ENCODE measurements at places on chromosomes 4 and X. TPM values are rescaled to one million over a fixed set of nuclear protein-coding genes. Genes with fewer than 3 reads are reported as not detected.

Gene ZNF630
- 1.6 TPM for total RNA-seq

- no peak for DNase-seq
Measured at GRCh38 chrX:53280331-53281320, 758 bp downstream of the IQSEC2 start.

- no peak for DNase-seq
Measured at GRCh38 chrX:38232079-38232686, 11.5 kb upstream of the SRPX start.

DNA sequence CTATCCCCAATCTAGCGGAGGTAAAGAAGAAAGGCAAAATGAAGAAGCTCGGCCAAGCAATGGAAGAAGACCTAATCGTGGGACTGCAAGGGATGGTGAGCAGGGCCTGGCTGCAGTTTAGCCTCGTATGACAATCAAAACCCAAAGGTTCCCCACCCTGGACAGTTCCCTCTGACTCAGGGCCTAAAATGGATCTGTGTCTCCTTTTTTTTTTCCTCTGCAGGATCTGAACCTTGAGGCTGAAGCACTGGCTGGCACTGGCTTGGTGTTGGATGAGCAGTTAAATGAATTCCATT lies 986 bp downstream of the HDAC6 start:
- DNase-seq: no peak

DNA sequence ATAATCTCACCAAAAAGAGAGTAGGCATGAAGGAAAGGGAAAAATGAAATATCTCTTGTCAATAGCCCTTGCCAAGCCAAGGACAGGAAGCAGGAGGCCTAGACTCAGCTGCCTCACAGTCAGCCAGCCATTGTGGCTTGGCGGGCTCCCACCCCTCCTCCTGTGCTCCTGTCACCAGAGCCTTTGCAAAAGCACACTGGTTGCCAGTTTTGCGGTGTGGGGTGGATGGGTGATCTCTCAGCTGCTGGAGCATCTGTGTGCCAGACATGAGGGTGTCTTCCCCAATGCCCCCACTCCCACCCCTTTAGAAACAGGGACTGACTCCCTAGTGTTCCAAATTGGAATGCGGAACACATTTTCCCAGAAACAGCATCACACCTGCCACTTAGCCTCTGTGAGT lies 26.1 kb downstream of the ARHGEF6 start:
- no peak for DNase-seq

GRCh38 chrX:69387567-69388487 lies 116.3 kb upstream of the NALF2 start:
- peak; percentile 17 for DNase-seq

Gene SERPINA7
- total RNA-seq: not detected

- peak; percentile 17 for DNase-seq
Measured at GRCh38 chrX:120365320-120365719, 3.4 kb downstream of the ATP1B4 start.

DNA sequence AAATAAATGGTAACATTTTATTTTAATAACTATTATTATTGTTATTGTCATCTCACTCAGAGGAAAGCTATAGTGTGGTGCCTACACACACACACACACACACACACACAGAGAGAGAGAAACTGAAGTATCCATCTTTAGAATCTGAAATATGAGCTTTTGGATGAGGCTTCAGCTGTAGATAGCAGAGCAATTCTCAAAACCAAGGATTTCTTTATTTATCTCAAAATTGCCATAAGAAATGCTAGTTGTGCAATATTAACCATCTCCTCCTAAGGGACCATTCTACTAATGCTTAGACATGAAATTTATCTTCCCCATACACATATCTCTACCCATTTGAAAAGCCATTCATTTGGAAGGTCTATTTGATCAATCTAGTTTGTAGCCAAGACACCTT lies 50.1 kb upstream of the SGMS2 start:
- no peak for DNase-seq

Gene ATP10D
- total RNA-seq: 9.3 TPM

DNA sequence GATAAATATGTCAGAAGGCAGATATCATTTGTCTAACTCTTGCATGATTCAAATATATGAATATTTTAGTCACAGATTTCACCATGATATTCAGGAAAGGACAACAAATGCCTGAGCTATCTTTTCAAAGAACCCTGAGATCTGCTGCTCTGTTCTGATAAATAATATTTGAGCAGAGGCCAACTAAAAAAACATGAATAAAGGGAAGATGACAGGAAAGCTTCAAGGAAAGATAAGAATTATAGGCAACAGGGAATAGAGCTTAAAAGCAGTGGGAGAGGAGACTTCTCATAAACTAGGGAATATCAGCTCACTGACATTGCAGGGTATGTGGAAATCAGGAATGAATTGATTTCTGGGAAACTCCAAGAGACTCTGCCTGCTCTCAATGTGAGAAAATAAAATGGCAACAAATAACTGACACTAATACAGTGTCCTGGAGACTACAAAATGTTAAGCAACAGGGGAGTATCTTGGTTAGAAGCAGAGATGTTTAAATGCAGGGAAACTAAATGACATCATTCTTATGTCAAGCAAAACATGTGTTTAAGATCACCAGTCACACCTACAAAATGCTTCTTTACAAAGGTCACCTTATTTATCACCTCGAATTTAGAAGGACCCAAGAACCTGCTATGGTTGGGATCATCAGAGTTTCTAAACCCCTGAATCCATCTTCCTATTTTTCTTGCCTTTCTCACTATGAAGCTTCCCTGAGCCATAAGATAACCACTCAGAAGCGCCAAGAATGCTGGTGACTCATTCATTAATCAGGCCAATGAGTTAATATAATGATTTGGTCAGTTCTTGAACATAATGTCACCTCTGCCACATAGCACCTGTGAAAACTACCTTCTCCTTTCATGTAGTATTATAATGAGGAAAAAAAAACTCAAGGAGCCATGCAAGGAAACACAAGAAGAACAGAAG lies 78.1 kb downstream of the NDST3 start:
- no peak for DNase-seq

Gene NLGN4X
- not detected for total RNA-seq

- no peak for DNase-seq
Measured at GRCh38 chr4:185101354-185101890, 41.6 kb upstream of the SLC25A4 start.

DNA sequence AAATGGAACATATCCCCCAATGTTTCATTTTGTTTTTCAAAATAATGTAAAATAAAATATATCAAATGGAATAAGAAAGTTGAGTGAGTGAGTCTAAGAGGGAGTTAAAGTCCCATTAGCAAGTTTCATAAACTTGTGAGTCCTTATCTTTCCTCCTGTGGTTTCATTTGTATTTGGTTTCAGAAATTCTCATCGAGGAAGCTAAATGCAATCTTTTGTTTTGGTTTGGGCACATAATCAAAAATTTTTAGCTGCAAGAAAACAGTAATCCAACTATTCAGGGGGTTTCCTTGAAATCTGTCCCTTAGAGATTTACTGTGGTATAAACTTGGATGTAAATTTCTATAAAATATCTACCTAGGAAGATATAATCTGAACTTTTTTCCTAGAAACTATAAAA lies 124.2 kb downstream of the CAMK2D start:
- DNase-seq: no peak

GRCh38 chr4:86894455-86894854 lies 2.2 kb upstream of the C4orf36 start:
- no peak for DNase-seq

GRCh38 chrX:150635952-150636351 lies 57.2 kb upstream of the MTMR1 start:
- no peak for DNase-seq

Gene DDX3X
- total RNA-seq: 303 TPM

Gene AR
- 9.7 TPM for total RNA-seq

GRCh38 chrX:29662759-29663503 lies 552.4 kb upstream of the MAGEB2 start:
- DNase-seq: peak; percentile 75

DNA sequence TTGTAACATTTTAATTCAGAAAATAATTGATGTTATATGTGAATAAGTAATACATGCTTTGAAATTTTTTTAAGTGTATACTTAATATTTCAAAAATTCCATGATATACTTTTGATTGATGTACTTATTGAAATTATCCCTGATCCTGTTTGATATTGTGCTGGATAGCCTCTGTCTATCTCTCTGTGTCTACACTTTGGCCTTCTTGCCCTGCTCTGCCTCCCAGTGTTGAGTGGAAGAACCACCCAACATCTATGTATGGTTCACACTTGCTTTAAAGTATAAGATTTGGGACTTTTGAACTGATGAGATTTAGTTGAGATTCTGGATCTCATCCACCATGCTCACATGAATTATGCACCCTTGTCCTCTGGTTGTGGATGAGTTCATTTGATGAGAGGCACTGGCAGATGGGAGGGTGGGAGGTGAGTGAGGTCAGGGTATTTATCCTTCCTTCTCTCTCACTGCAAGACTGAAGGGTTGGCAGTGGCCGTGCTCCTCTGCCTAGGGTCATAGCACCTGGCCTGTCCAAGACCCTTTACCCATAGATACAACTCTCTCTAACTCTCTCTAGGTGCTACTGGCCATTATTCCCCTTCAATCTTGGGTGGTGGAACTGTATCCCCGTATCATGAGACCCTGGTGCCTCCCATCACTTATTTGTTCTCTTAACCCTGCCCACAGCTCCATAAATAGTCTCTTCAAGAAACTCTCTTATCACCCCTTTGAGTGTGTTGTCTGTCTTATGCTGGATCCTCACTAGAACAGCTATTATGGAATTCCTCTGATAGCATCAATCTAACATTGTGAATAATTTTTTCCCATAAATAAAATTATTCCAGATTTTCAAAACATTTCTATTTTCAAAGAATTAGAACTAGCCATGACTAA lies 75.2 kb downstream of the CORIN start:
- DNase-seq: no peak

DNA sequence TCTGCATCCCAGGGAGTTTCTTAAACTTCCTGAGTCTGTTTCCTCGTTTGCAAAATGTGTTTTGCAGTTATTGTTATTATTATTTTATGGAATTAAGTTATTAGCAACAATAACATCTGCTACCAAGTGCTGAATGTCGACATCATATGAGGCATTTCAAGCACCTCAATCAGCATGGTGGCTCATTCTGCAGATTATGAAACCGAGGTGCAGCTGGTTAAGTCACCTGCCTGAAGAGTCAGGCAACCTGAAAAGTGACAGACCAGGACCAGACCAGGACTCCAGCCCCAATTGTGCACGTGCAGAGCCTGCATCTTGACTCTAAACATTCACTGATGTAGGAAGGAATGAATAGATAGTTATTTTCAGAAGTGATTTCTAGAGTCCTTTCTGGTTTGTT lies 99.8 kb downstream of the AFAP1 start:
- no peak for DNase-seq

Gene DAPP1
- total RNA-seq: not detected

DNA sequence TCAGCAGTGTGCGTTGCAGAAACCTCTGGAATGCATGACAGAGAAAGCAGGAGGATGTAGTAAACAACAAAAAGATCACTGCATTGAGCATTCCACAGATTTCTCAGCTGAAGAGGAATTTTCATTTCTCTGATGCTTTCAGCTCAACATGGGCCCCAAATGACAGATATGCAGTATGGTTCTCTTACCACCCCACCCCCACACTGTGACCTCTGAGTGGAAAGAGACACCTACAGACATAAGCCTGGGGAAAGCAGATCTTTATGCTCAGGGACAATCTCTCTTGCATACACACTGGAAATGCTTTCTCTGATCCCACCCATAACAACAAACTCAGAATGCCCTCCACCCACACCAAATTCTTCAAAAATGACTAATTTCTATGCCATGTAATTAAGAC lies 983.7 kb upstream of the LCORL start:
- no peak for DNase-seq

DNA sequence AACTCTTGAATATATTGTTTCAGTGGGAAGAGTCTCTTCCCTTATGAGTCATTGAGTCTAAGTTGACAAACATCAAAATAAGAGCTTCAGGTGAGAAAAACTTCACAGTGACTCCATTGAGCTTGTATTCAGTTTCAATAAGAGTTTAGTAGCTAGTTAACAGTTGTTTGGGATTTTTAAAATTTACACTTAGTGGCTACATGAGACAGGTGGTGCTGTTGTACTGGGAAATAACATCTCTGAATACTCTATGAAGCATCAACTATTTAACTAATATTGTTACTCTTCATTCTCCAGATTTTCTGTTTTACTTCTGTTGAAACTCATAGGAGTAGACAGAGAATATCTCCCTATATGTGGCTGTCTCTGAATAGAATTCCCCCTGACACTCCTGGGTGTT lies 1609.1 kb downstream of the C4orf33 start:
- DNase-seq: no peak

DNA sequence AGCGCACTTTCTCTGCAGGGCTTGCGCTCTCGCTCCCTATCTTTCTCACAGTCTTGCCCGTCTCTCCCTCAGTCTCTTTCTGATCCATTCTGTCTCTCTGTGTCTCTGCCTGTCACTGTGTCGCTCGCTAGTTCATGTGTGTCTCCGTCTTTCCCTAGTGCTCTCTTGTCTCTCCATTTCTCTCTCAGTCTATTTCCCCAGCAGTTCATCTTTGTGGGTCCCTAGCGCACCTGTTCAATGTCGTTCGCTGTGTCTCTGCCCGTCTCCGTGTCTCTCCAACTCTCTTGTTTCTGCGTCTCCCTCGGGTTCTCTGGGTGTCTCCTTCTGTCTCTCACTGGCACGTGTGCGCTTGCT lies 1.5 kb downstream of the GPR101 start:
- no peak for DNase-seq

Gene NDNF
- 0.35 TPM for total RNA-seq

GRCh38 chrX:45862801-45863200 lies 662.1 kb upstream of the DIPK2B start:
- DNase-seq: no peak

Gene LINC00632
- 45.1 TPM for total RNA-seq

DNA sequence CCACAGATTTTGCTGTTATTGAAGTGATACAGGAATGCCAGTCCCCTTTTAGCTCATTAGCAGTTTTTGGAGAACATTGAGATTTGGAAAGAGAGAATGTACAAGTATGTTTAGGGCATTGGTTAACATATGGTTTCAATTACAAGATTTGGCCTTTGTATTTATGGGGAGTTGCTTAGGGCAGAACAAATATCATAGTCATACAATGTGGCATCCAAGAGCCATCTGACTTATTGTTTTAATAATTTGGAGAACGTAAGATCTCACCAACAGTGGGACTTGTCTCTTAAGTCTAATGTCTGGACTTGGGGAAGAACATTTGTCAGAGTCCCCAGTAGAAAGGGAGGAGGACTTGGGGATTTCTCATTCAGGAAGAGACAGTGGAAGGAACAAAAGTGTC lies 166.1 kb downstream of the STK32B start:
- no peak for DNase-seq
